CD4-positive, alpha-beta T cell treated with Interleukin-2 at 100 ng/mL for 4 hours (primary cell): ENCODE measurements at places on chromosomes 1 and 21.

DNA sequence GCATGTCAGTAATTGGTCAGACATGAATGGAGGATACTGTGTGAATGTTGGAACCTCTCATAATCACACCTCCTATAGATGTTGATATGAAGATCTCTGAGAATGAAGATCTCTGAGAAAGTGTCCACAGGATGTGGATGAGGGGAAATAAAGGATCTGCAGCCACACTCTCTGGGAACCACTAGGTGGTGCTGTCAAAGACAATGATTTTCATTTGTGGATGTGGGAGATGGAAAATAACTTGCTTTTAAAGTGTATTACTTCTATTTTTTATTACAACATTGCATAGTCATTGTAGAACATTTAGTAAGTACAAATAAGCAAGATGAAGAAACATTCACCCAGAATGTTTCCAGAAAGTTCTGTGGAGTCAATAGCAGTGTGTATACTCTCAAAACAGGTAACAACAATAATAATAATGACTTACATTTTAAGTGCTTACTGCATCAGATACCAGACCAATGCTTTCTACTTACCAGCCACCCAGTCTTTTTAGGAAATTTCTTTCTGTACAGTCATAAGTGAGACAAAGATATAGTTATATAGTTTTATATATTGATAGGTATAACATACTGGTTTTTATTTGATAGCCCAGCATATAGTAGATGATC, 128.2 kb downstream of the ATG4C start:
- DNase-seq: peak; percentile 6

- DNase-seq: peak; percentile 31
These were observed 4.4 kb downstream of the HAX1 start for GRCh38 chr1:154276797-154277196.

GRCh38 chr1:23779826-23780371, 1.7 kb downstream of the PITHD1 start:
- no peak for DNase-seq

GRCh38 chr1:12712929-12713328, 3.0 kb upstream of the AADACL3 start:
- DNase-seq: no peak

- DNase-seq: no peak
These were observed 24.9 kb upstream of the NHLH2 start for GRCh38 chr1:115865704-115866380.

- DNase-seq: no peak
These were observed 15.7 kb upstream of the ZBTB18 start for GRCh38 chr1:244035358-244035757.

- no peak for DNase-seq
These were observed 177.3 kb downstream of the CHRM3 start for GRCh38 chr1:239563681-239564080.

- DNase-seq: peak; percentile 9
These were observed 93.7 kb downstream of the VAV3 start for GRCh38 chr1:107871259-107871658.

DNA sequence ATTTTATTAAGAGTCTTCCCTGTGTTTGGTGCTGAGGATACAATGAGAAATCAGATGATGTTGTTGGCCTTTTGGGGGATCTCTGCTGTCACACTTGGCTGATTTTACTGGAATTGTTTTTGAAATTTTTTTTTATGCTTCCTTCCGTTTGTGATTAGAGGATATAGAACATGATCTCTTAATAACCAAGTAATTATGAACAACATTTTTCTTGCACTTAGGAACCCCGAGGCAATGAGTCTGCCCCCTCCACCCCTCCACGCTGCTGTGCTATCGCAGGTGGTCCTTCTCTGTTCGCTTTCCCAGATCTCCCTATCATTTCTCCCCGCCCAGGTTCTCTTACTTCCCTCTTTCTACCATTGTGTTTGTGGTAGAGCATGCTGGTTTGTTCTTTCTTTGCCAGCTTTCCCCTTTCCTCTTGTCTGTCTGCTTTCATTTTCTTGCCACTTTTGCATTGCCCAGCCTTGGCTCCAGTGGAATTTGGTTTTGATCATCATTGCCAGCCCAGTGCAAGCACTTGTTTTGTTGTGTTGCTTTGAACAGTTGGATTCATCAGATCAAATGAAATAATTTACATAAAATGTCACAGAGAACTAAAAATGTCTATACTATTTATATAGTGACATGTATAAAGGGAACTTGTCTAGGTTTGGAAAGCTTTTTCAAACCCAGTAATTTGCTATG, 73.1 kb upstream of the SCCPDH start:
- no peak for DNase-seq

DNA sequence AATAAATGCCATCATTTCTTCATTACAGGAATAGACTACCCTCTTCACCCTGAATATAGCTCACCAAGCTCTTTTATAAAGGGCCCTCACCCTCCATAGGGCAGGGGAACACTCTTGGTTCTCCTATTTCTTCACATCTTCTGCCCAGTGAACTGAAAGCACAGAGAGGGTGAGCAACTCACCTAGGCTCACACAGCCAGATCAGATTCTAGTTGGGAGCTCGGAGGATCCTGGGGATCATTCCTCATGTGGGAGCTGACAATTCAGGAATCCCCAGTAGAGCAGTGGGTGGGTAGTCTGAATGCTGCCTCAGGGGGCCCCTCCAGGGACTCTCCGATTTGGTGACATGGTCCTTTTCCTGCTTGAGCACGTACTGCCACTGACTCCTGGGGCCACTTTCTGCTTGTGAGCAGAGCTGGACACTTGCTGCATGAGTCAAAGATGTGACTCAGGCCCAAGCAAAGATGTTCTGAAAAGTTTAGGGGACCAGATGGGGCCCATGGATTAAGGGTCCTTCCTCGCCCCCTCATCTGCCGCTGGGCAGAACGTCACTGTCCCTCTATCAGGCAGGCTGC, 63.7 kb upstream of the WNT4 start:
- no peak for DNase-seq

DNA sequence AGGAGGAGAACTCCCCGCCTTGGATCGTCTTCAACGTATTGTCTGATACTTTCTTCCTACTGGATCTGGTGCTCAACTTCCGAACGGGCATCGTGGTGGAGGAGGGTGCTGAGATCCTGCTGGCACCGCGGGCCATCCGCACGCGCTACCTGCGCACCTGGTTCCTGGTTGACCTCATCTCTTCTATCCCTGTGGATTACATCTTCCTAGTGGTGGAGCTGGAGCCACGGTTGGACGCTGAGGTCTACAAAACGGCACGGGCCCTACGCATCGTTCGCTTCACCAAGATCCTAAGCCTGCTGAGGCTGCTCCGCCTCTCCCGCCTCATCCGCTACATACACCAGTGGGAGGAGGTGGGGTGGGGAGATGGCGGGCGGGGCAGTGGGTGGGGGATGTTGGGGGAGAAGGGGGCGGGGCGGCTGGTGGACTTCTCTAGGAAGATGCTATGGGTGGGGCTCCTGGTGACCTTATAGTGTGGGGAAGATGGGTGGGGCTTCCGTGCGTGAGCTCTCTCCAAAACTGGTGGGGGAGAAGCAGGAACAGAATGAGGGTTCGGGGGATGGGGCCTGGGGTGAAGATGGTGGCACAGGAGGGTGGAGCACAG, 5.3 kb downstream of the HCN3 start:
- DNase-seq: no peak

DNA sequence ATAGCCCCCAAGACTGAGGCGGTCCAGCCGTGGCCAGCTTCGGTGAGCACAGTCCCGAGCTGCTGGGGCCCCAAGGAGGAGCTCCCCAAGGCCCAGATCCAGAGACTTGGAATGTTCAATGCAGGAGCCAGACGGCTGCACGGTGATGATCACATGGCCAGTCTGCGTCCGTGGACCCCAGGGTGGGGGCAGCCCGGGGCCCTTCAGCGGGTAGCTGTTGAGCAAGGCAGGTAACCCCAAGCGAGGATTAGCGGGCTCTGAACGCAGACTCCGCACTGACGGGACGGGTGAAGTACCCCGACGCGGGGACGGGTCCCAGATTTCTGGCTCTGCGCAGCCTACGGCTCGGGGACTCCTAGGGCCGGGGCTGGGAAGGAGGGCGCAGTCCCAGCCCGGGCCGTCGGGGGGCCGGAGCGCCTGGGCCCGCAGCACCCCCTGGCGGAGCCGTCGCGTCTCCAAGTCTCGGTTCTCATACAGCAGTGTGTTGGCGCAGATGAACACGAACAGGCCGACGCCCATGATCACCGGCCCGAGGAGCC, 2.7 kb downstream of the TMEM200B start:
- peak; percentile 58 for DNase-seq

DNA sequence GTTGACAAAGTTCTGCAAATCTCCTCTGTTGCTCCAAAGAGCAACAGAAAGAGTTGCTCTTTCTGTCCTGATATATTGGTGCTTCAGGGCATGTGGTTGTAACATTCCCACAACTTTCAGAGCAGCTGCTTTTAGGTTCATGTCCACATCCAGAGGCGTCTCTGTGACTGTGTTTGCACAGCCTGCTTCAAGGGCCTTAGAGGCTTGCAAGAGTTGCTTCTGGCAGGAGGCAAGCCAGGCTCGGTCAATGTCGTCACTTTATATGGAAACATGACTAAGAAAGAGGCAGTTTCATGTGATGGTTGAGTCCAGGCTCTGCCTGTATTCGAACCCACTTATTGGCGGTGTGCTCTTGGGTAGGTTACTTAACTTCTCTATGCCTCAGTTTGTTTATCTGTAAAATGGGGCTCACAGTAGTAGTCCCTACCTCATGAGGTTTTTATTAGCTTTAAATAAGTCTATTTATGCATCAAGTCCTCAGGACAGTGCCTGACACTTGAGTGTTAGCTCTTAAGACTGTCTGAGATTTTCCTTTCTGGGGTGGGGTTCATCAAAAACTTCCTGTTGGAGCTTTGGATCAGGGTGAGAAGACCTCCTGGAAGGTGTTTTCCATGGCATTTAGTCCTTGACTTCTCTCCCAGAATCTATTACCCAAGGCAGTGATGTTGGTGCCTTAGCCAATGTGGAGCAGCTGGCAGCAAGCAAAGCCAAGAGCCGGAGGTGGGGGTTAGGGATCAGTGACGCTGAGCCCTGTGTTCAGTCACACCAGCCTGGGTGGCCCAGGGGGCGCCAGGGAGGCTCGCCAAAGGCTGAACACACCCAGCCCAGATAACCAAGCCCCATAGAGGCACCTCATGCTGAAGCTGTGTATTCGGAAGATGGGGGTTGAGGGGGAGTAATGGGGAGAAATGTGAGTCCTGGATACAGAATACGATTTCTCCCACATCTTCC, 18.9 kb downstream of the LHX4 start:
- DNase-seq: no peak

GRCh38 chr1:113133038-113133437, 60.0 kb downstream of the LRIG2 start:
- DNase-seq: peak; percentile 4

- DNase-seq: no peak
These were observed 30.0 kb downstream of the KNCN start for GRCh38 chr1:46521414-46521813.

- no peak for DNase-seq
These were observed 17.8 kb downstream of the ZNF670 start for GRCh38 chr1:247060771-247061170.

- DNase-seq: no peak
These were observed 3.5 kb downstream of the SIPA1L2 start for GRCh38 chr1:232626452-232626851.

- DNase-seq: no peak
These were observed 27.7 kb upstream of the RPTN start for GRCh38 chr1:152186556-152187285.

- DNase-seq: no peak
These were observed 40.9 kb downstream of the NEGR1 start for GRCh38 chr1:72241397-72241796.

DNA sequence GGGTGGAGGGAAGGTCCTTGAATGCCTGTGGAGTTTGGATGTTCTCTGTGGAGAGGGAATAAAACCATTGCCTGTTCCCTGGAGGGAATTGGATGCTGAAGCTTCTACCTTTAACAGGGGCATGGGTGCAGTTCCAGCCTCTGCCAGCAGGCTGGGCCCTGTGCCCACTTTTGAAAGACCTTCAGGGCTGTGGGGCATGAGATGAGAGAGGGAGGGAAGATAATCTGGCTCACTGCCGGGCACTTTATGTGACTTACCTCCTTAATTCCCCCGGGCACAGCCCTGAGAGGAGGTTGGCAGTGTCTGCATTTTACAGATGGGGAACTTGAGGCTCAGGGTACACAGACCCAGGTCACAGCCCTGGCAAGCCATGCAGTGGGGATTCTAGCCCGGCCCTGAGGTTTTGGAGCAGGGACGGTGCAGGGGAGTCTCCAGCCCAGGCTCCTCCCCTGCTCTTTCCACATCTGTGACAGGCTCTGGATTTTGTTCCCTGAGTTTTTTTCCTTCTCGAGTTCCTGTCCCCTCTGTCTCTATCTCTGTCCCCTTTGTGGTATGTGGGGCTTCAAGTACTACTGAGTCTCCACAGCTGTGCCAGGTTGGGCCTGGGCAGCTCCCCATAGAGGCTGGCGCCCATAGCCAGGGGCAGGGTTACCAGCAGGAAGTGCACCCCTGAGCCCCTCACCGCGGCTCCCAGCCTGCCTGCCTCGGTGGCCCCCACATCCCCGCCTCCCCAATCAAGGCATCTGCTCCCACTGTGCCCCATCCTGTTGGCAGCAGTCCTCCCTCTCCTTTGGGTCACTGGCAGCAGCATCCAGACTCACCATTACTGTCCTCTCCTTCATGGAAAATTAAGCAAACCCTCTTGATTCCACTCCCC, 14.0 kb upstream of the THEMIS2 start:
- peak; percentile 87 for DNase-seq

- DNase-seq: no peak
These were observed 205.5 kb upstream of the CAMK1G start for GRCh38 chr1:209377995-209378394.

DNA sequence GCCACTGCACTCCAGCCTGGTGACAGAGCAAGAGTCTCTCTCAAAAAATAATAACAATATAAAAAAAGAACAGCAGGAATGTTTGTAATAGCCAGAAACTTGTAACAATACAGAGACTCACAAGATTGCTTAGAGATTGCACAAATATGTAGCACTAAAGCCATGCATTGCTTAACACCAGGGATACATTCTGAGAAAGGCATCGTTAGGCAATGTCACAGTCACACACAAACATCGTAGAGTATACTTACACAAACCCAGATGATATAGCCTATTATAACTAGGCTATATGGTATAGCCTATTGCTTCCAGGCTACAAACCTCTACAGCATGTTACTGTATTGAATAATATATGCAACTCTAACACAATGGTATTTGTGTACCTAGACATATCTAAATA, 45.3 kb downstream of the GPATCH2 start:
- no peak for DNase-seq

GRCh38 chr1:225762444-225762843, 15.2 kb upstream of the SRP9 start:
- no peak for DNase-seq

GRCh38 chr1:182615468-182616129, 11.4 kb upstream of the RGS16 start:
- no peak for DNase-seq

GRCh38 chr1:93989601-93990000, 80.4 kb upstream of the GCLM start:
- no peak for DNase-seq

DNA sequence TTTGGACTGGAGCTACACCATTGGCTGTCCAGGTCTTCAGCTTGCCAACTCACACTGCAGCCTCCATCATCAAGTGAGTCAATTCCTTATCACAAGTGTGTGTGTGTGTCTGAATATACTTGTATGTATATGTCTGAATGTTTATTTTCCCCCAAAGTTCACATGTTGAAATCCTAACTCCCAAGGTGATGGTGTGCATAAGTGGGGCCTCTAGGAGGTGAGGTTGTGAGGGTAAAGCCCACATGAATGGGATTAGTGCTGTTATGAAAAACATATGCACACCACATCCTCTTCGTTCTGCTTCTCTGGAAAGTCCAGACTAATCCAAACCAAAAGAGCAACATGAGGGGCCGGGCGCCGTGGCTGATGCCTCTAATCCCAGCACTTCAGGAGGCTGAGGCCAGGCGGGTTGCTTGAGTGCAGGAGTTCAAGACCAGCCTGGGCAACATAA, 48.7 kb upstream of the LBR start:
- no peak for DNase-seq
